Right renal pelvis (tissue), 4 donors: ENCODE measurements at places on chromosomes 11 and 22. TPM values are rescaled to one million over a fixed set of nuclear protein-coding genes. Genes with fewer than 3 reads are reported as not detected.

DNA sequence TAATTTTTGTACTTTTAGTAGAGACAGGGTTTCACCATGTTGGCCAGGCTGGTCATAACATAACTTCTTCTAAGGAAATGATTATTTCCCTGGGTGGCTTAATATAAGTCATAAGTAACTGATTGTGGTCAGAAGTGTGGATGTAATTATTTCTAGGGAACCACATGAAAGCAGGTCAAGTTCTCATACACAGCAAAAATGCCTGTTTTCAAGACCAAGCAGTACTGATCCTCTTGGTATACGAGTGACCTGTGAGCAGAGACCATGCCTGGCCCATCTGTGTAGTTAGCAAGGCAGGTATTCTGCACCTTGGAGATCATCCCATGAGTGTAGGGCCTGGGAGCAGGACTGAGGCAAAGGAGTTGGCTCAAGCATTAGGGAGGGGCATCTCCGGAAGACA, 32.5 kb upstream of the NUCB2 start:
- no peak for DNase-seq

DNA sequence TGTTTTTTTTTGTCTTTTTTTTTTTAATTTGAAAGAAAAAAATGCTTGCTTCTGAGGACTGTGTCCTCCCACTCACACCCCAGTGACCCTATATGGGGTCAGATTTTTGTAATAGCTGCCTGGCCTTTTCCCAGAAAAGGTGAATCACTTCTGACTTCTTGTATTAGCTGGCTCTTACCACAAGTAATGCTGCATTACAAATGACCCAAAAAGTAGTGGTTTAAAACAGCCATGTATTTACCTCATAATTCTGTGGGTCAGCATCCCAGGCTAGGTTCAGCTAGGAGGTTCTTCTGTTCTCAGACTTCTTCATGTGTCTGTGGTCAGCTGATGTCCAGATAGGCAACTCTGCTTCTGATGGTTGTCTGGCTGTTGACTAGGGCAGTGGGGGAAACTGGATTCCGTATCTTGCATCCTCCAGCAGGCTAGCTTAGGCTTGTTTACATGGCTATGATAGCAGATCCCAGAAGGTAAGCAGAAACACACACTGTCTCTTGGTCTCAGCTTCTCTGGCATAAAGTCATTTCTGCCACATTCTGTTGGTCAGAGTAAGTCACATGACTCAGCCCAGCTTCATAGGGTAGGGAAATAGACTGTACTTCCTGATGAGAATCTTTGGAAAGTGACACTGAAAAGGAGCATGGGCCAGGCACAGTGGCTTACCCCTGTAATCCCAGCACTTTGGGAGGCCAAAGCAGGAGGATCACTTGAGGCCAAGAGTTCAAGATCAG, 19.5 kb downstream of the LHFPL7 start:
- no peak for DNase-seq

- DNase-seq = no peak
Measured at GRCh38 chr22:44312766-44313165, at the start of gene SHISAL1. Gene SHISAL1 (minus strand): TSS chr22:44312951. CDS start chr22:44300945, 12,006 bp downstream.

- DNase-seq = no peak
Measured at GRCh38 chr22:40668611-40669411, 10.5 kb upstream of the MCHR1 start.

DNA sequence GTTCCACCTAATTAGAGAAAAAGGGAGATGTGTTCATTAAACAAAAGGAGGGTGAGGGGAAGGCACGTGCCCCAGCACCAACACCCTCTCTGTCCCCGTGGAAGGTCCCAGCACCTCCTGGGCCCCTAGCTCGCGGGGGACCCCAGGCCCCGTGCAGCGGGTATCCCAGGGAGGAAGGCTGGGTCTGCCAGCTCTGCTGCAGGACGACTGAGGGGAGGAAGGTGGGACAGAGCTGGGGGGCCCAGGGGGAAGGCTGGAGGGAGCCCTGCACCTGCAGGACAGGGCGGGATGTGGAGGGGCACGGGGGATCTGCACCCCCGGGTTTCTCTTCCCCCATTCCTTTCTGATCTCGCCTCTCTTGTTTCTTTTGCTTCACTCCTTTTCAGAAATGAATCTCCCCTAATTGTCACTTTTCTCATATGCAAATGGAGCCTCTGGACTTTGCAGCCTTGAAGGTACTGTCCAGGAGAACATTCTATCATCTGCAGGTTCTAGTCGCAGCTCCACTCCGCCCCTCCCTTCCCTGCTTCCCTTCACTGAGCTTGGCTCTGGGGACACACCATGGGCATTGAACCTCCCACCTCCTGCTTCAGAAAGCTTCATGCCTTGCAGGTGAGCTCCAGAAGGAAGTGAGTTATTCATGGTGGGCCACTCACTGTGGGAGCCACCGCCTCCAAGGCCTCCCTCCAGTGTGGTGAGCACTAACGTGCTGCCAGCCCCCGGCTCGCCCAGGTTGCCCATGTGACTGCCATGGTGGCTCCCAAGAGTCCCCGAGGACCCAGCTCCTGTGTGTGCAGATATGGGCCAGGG, 111.0 kb downstream of the ST3GAL4 start:
- DNase-seq = no peak

DNA sequence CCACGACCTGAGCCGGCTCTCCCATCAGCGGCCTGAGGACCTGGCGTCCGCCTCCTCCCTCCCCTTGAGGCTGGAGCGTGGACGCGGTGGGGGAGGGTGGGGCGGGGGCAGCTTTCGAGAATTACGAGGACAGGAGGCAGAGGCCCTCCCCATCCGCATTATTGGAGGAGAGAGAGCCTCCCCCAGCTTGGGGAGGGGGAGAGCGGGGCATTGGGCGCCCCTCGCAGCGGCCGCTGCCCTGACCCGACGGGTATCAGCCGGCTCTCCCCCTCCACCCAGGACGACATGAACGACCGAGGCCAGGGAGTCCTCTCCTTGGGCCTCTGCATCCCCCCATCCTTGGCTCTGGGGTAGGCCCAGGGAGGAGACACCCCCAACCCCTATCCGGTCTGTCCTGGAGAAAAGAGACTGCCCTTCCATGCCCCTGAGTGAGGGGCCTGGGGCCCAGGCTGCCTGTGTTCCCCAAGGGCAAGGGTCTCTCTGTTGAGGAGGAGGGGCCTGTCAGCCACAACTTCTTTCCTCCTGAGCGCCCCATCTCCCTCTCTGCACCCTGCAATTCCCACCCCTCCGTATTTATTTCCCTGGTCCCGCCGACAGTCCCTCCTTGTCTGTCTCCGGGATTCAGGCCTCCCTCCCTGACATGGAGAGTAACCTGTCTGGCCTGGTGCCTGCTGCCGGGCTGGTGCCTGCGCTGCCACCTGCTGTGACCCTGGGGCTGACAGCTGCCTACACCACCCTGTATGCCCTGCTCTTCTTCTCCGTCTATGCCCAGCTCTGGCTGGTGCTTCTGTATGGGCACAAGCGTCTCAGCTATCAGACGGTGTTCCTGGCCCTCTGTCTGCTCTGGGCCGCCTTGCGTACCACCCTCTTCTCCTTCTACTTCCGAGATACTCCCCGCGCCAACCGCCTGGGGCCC, 495 bp downstream of the GPR137 start:
- DNase-seq = no peak

- no peak for DNase-seq
Measured at GRCh38 chr11:45432910-45433309, 146.8 kb upstream of the SYT13 start.

DNA sequence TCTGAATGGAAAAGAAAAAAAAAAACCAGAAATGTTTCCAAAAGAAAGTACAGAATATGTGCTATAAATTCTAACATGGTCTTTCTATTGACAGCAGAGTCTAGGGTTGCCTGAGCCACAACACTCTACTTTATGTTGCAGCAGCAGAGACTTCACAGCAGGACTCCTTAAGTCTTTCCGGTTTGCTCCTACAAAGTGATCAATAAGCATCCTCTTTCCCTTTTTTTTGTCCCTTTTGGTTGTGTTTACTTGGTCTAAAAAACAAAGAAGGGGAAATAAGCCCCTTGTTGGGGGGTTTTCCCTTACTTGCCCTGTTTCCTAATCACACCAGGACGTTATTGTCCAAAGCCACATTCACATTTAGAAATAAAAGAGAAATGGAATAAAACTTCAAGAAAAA, 163.1 kb upstream of the MPPED2 start:
- DNase-seq = no peak

- no peak for DNase-seq
Measured at GRCh38 chr22:37258005-37258752, 14.1 kb upstream of the RAC2 start.

GRCh38 chr11:118167906-118168305, 8.5 kb downstream of the SCN2B start:
- DNase-seq = no peak

GRCh38 chr11:16001899-16002426, 354.4 kb downstream of the SOX6 start:
- DNase-seq = peak; percentile 36

DNA sequence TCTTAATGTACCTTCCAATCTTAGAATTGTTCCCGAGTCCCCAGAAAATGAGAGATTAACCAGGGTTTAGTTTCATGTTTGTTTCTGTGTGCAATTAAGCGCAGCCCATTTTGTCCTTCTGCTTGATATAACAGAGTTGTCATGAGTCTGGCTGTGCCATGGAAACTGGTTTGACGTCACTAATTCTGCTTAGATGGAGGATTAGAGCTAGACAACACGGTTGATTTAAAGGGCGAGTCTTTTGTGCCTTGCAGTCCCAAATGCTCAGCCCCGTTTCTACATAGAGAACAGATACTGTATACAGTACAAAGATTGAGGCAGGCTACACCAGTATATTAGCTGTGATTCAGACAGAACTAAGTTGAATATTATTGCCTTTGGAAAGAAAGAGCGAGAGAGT, 45.5 kb upstream of the ALKBH3 start:
- no peak for DNase-seq

DNA sequence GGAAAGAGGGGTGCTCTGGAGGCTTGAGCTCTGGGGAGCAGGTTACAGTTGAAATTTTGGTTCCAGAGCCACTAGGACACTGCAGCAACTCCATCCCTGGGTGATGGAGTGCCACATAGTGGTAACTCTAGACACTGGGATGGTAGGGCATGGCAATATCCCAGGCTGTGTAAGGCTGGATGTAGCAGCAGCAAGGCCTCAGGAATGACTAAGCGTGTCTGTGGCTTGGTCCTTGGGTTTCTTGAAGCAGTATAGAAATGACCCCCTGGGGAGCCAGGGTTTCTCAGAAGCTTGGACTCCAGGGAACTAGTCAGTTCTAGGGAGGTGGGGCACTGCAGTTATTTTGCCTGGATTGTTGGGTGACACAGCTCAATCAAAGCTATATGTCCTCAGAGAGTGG, 8.1 kb downstream of the MS4A4A start:
- DNase-seq = no peak

DNA sequence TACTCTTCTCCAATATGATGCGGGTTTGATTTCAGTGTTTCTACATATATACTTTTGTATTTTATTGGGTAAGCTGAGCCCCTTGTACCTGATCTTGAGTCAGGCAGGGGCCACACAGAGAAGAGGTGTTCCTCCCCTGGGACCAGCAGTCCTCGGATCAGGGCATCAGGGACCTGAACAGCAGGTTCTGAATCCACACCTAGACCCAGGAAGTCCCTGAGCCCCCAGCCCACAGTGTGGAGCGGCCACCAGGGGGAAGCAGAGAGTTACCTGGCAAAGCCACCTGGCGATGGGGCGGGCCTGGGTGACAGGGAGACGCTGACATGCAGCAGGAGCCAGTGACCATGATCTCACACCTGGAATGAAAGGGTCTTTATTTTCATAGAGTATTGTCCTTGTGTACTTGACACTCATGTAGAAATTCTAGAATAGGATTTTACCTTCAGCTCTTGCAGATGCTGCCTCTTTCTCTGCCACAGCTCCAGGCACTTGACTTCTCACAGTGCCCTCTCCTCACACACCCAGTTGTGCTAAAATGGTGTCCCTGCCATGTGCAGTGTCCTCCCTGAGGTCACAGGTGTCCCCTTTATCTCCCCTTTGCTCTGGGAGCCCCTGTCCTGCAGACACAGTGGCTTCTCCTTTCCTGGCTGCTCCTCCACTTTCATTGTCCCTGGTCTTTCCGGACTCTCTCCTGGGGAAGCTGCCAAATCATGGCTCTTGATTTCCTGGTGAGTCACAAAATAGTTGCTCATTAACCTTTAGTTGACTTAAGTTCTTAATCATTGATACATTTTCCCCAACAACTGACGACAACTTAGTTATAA, 48.5 kb downstream of the GGTLC2 start:
- DNase-seq = no peak

- no peak for DNase-seq
Measured at GRCh38 chr11:120194166-120194565, 16.7 kb upstream of the OAF start.

GRCh38 chr11:7457211-7457610, 28.1 kb upstream of the OLFML1 start:
- DNase-seq = no peak

- DNase-seq = no peak
Measured at GRCh38 chr11:86513746-86514373, 139.2 kb downstream of the CCDC81 start.

- DNase-seq = no peak
Measured at GRCh38 chr11:299951-300735, 817 bp upstream of the IFITM5 start.

The CLTCL1 gene
- polyA plus RNA-seq = 4.2 TPM

The PIH1D2 gene
- 12.5 TPM for polyA plus RNA-seq

The HBG1 gene
- polyA plus RNA-seq = 4.8 TPM

The OR5F1 gene
- polyA plus RNA-seq = not detected

The DDI1 gene
- polyA plus RNA-seq = not detected

The RAB39A gene
- polyA plus RNA-seq = 0.73 TPM

The LRP4 gene
- 28.5 TPM for polyA plus RNA-seq

The DDIAS gene
- polyA plus RNA-seq = 7.3 TPM

The DGCR6 gene
- polyA plus RNA-seq = 10.7 TPM

The KIAA0930 gene
- 24.9 TPM for polyA plus RNA-seq

The USH1C gene
- 56.0 TPM for polyA plus RNA-seq
